ENCODE measurements at places on chromosomes 4 and X.

GRCh38 chrX:2609431-2610238 is 81.5 kb upstream of the CD99 start:
- no peak for DNase-seq

DNA sequence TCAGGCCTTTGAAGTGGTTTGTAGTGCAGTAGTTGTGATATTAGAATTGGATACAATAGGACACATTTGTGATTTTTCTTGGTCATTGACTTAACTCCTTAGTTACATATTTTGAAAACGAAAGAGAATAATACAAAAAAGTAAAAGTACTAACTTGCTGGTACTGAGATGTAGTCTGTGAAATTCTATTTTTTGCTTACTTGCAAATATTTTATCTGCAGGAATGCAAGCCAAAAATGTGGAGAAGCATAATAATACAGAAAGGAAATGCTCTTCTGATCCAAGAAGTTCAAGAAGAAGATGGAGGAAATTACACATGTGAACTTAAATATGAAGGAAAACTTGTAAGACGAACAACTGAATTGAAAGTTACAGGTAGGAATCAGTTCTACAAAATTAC is 46.7 kb upstream of the TEX13A start:
- no peak for DNase-seq

GRCh38 chr4:170868170-170868569 is 778.4 kb upstream of the AADAT start:
- DNase-seq = no peak

DNA sequence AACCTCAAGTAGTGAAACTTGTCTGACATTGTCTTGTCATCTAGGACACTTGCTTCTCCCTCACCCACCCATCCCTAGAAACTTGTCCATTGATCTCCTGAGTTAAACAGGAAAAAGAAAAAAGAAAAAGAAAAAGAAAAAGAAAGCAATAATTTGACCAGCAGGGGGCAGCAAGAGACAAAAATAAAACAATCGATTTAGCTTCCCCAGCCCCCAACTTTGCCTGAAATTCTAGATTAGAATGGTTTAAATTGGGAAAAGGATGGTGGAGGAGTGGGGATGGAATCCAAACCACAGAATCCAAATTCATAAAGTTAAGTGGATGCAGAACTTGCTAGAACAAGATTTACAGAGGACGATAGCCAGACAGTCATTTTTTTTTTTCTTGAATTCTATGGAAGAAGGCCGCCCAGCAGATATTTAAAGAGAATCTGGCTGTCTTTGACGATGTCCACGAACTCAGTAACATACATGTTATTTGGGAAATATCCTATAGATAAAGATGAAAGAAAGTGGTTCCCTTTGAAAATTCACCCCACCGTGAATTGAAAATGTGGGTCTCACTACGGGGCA is 282.9 kb downstream of the USP46 start:
- DNase-seq = no peak

GRCh38 chr4:76894537-76895255 is 3.2 kb downstream of the SOWAHB start:
- DNase-seq = no peak

- DNase-seq = peak; percentile 52
These were observed 78.0 kb upstream of the DRD5 start for GRCh38 chr4:9703391-9703790.

- DNase-seq = no peak
These were observed 16.5 kb downstream of the TBC1D14 start for GRCh38 chr4:6926081-6926480.

GRCh38 chrX:47723689-47724088 is 64.7 kb upstream of the UXT start:
- no peak for DNase-seq

GRCh38 chr4:70902577-70903290 is 565 bp downstream of the MOB1B start:
- no peak for DNase-seq

DNA sequence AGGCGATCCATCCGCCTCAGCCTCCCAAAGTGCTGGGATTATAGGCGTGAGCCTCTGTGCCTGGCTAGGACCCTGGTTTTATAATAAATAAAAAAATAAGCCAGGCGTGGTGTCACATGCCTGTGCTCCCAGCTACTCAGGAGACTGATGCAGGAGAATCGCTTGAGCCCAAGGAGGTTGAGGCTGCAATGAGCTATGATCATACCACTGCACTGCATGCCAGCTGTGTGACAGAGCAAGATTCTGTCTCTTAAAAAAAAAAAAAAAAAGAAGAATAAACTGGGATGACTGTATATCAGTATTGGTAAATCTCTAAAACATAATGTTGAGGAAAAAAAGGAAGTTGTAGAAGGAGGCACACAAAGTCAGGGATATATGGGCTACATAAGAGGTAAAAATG is 45.7 kb upstream of the SLC34A2 start:
- no peak for DNase-seq

DNA sequence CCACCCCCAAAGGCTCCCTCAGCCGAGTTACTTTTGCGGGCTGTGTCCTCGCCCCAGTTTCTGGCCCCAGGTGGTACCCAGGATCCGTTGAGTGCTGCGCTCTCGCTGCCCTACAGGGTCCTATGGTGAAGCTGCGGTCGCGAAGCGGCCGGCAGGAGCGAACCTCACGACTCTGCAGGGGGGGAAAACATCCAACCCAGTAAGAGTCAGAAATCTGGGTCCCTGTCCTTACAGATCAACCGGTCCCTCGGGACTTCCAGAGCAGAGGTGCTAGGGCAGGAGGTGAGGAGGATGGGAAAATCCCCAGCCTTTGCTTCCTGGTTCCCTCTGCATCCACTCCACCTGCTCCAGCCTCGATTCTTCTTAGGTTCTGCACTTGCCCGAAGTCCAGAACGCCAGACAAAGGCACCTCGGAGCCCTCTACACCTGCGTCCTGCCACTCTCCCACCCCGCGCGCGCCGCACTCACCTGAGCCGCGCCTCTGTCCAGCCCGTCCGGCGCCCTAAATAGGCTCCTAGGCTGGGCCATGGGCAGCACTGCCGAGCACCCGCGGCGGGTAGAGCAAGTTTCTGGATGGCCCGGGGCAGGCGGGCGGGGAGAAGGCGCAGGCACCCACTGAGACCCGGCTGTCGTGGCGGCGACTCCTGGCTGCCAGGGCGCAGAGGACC is at the start of gene HS3ST1:
TSS of gene HS3ST1 (minus strand) at position 664 of the 668 bp plus-strand sequence. CDS start 28,889 bp downstream, outside the sequence.
- DNase-seq = no peak

DNA sequence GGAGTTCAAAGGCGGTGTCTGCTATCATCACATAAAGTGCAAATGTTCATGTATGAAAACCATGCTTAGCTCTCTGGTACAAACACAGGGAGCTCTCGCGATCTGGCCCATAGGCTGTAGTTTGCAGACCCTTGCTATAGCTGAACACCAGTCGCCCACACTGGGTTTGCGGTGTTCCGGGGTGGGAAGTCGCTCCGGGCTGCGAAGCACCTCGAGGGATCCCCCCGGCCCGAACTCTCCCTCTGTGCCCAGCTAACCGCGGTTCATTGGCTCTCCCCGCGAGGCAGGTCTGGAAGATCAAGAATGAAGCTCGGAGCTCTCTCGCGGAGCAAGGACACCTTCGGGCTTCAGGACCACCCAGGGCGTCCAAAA is 341 bp upstream of the PRPS2 start:
- DNase-seq = no peak

GRCh38 chr4:77072195-77072753 is 3.5 kb downstream of the CCNI start:
- peak; percentile 50 for DNase-seq

DNA sequence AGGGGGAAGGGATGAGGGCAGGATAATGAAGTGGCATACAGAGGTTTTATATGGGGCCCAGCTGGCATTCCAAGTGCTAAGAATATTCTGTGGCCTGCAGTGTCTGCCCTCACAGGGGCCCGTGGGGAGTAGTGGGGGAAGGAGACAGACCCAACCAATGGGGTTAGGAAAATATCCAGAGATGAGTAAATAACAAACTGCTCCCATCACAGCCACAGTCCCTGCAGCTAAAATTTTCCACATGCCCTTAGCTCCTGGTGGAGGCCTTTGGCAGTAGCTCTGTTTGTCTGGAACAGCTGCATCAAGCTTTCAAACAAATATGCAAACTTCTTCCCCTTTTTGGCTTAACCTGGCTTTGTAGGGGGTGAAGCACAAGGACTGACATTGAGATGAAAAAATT is 3.1 kb downstream of the SRPX2 start:
- no peak for DNase-seq

DNA sequence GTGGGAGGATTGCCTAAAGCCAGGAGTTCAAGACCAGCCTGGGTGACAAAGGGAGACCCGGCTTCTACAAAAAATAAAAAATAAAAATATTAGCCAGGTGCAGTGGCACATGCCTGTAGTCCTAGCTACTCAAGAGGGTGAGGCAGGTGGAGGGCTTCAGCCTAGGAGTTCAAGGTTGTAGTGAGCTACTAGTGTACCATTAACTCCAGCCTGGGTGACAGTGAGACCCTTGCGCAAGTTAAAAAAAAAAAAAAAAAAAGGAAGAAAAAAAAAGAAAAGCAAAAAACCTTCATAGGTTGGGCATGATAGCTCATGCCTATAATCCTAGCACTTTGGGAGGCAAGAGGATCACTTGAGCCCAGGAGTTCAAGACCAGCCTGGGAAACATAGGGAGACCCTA is 5.8 kb downstream of the SCLT1 start:
- DNase-seq = no peak

GRCh38 chr4:189845145-189845846 is 95.4 kb upstream of the FRG1 start:
- no peak for DNase-seq

DNA sequence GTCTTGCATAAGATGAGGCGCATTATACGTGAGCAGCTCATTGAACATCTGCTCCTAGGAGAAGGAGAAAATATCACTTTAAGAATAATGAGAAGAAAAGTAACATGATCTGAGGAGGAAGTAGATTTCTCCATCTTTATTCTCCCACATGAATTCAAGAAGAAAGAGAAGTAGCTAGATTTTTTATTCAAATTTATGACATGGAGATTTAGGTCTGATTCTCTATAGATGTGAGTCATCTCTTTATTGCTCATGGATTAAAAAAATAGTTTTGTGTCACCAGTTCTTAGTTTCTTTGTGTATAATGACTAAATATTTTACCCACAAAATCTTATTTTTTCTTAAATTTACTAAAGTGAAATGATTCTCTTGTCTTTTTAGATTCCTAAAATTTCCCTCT is 40.4 kb downstream of the HPGDS start:
- DNase-seq = no peak

DNA sequence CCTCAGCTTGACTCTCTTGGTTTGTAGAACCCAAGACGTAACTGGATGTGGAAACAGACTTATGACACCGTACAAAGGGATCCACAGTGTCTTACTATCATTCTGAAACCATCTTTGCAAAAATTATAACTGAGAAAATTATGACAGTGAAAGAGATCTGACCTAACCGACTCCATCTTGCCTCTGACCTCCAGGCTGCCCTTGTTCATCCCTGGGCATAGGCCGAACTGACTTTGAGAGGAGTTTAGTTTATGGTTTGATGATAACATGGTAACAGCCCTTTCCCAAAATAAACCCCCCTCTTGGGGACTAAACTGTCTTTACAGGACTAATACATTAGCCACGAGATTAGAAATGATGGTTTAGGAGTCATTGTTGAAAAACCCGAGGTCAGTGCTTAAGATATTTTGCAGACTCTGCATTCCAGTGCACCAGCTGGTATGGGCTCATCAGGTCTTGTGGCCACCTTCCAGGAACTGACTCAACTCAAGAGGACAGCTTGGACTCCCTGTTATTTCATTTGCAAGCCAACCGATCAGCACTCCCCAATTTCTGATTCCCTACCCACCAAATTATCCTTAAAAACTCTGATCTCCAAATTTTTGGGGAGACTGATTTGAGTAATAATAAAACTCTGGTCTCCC is 49.6 kb downstream of the CASP3 start:
- DNase-seq = no peak

GRCh38 chr4:53962516-53963225 is 101.7 kb downstream of the CHIC2 start:
- DNase-seq = no peak

GRCh38 chr4:60562334-60562733 is 637.8 kb upstream of the ADGRL3 start:
- DNase-seq = no peak

- no peak for DNase-seq
These were observed 94.5 kb downstream of the FNIP2 start for GRCh38 chr4:158863296-158863695.

GRCh38 chr4:76197971-76198410 is 15.6 kb downstream of the SCARB2 start:
- no peak for DNase-seq

DNA sequence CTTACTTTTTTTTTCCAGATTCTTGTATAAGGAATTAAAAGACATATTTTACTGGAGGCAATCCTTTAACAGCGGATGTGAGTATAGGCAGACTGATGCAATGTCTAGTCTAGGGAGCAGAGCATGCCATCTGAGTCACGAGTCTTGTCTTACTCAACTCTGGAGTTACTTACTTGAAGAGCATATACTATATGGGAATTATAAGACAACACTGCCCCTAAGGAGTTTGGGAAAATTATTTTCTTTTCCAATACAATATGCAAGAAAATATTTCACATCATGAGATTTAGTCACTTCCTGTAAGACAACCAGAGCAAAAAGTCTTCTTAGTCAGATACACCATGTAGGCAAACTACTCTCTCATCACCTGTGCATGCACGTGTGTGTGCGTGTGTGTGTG is 537.3 kb upstream of the FTHL17 start:
- DNase-seq = no peak

DNA sequence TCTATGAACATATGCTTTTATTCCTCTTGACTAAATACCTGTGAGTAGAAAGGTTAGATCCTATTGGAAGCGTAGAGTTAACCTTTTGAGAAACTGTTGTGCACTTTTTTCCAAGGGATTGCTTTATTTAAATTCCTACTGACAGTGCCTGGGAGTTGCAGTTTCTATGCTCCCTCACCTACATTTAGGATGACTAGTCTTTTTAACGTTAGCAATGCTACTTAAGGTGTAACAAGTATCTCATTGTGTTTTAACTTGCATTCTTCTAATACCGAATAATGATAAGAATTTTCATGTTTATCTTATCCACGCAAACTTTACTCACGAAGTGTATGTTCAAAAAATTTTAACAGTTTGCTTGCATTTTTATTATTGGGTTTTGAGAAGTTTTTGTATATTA is 1123.9 kb upstream of the PCDH7 start:
- DNase-seq = no peak

DNA sequence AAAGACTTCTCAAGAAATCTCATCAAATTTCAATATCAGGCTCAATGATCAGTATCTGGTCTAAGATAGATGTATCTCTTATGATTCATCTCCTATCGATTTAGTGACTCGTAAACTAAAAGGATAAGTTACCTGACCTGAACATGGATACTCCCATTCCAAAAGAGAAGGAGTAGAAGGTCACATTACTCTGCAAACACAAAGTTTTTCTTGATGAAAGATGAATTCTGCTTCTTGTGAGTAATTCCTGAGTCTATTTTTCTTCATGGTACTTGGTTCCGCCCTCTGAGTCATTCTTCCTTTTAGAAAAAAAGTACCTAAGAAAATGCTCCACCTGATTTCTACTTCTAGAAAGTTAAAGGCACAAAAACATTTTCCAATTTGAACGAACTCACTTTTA is 223.1 kb upstream of the SLIT2 start:
- no peak for DNase-seq

DNA sequence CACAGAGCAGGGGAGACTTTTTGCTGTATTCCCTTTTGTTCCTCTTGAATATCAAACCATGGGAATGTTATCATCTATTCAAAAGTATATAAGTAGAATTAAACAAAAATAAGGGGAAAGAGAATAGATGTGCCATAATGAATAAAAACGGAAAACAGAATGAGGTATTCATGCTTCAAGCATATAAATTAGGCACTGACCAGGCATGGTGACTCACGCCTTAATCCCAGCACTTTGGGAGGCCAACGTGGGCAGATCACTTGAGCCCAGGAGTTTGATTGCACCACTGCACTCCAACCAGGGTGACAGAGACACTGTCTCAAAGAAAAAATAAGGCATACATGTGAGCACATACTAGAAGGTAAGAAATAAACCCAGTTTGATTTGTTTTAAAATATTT is 16.3 kb upstream of the NEUROG2 start:
- no peak for DNase-seq

Measured in activated CD8-positive, alpha-beta memory T cell treated with anti-CD3 and anti-CD28 coated beads, Interleukin-2, amount 50 U/mL, for 4 hours (primary cell).